Activated CD4-positive, alpha-beta memory T cell treated with anti-CD3 and anti-CD28 coated beads, Interleukin-2, amount 10 ng/mL, durations not matched to agents 7 days and 5 days (primary cell): ENCODE measurements at places on chromosomes 4 and X. TPM values are rescaled to one million over a fixed set of nuclear protein-coding genes. Genes with fewer than 3 reads are reported as not detected.

DNA sequence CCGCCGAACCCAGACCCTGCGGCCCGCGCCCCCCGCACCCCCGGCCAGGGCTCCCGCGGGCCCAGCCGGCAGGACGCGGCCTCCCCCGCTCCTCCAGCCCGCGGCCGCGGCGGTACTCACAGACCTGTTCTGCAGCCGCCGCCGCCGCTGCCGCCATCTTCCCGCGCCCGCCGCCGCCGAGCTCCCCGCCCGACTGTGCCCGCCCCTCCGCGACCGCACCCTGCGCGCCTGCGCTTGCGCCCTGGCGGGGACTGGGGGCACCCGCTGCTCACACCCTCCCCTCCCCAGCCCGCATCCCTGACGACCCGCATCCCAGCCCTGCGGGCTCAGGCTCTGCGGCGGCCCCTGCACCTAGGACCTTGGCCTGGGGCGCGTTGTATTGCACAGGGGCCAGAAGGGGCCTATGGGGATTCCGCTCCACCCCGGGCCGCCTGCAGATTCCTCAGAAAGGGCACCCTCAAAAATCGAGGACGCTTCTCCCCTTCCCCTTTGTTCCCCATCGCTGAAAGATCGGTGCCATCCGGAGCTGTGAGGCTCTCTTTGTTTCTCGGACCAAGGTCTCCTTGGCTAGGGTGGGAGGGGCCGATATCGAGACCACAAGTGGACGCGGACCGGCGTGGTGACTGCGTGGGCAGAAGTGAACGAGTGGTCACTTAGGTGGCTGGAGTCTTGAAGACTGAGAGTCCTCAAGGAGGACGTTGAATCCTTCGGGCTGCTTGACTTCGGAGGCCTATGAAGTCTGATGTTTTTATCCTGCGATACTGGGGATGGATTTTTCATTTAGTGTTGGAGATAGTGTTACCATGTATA lies at the start of gene SGCB:
TSS of gene SGCB (minus strand) at position 197 of the 810 bp plus-strand sequence. CDS start at position 157, 40 bp downstream.
- peak; percentile 77 for DNase-seq

Gene TEX13C
- total RNA-seq: not detected

Gene CLGN
- total RNA-seq: 0.25 TPM

DNA sequence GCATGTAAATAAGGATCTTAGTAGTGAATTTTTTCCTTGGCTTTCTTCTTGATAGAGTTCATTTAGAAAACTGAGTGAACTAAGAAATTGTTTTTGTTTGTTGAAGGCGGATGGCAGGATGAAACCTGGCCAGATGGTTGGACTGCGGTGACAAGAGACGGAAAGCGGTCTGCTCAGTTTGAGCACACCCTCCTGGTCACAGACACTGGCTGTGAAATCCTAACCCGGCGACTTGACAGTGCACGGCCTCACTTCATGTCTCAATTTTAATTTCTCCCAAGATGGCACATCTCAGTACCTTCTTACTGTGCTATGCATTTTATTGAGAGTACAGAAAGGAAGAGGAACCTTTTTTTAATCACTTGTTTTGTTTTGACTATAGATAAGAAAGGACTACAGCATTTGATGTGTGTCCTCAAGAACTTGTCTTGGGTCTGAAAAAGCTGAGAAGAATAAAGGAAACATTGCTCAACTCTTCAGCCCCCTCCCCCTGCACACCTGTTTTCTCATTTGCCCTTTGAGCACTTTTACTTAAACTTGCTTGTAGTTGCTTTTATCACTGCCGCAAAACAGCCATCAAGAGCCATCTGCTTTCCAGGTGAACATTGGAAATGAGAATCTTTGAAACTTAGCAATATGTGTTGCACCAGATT lies 27.4 kb downstream of the ADH5 start:
- no peak for DNase-seq

DNA sequence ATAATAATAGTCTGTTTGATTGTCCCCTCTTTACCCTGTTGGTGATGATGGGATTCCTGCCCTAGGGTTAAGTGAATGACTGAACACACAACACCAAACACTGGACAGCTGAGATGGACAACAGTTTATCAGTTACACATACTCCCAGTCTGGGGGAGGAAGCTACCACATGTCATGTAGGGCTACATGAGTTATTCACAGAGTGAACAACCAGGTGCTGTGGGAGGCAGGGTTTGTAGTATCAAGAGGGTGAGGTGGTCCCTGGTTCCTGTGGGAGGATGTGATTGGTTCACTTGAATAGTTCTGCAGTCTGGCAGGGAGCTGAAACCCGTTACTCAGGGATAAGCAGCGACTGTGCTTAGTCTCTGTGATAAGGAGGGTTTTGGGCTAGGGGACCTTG lies 88.8 kb upstream of the AP1S2 start:
- DNase-seq: no peak

Gene KLHL34
- total RNA-seq: 0.58 TPM

- no peak for DNase-seq
These were observed 37.4 kb downstream of the FAM241A start for GRCh38 chr4:112182604-112183003.

DNA sequence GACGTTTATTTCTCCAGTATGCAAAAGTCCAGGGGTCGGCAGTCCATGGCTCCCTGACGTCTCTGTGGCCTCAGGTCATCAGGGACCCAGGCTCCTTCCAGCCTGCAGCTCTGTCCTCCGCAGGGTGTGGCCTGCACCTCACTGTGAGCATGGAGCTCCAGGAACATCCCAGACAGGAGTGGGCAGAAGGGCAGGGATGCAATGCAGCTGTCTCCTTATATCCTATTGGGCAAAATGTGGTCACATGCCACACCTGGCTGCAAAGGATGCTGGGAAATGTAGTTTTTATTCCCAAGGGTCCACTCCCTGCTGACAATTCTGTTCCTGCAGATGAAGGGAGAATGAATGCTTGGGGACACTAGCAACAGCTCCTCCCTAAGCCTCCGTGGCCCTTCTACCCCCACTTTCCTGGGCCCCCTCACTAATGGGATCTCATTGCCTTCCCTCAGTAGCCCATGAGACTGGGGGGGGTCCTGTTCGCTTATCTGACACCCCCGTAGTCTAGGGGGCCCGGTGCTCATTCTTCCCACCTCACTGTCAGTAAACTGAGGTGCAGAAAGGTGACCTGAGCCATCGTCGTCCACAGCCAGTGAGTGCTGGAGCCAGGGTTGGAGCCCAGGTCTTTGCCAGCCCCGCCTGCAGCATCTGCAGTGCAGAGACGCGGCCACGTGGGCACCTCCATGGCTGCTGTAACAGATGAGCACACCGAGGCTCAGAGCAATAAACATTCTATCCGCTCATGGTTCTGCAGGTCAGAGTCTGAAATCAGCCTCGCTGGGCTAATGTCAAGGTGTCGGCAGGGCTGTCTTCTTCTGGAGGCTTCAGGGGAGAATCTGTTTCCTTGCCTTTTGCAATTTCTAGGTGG lies 5.9 kb upstream of the GRPEL1 start:
- DNase-seq: peak; percentile 35

Gene ATP2B3
- total RNA-seq: not detected

DNA sequence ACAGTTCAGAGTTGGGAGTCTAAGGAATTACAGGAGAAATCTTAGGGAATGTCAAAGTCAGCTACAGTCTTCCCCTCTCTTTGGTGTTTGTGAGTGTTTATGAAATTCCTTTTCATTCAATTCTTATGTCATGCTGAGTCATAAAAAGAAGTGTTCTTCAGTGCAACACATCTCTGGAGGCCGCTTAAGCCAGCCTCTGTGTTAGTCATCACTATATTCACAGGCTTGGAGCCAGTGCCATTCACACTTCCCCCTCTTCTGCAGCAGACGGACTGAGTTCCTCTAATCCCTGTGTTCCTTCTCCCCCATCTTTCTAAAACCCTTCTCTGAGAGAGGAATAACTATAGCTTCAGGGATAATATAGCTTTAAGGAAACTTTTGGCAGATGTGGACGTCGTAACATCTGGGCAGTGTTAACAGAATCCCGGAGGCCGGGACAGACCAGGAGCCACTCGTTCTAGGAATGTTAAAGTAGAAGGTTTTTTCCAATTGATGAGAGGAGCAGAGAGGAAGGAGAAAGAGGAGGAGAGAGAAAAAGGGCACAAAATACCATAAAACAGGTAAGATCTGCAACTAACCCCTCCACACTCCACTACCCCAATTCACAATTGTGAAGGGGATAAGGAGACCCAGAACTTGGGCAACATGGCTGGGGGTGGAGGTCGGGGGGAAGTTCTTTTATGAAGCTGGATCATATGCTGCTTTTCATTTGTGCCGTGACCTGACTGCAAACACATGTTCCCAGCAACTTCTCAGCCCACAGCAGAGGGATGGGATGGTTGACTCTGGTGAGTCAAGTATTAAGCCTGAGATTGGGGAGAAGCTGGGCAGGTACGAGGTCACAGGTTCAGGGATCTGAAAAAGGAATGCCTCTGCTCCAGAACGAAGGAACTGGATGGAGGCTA lies at the start of gene SRPX2:
TSS of gene SRPX2 (plus strand) at position 244 of the 905 bp plus-strand sequence. CDS start 2,124 bp downstream, outside the sequence.
- no peak for DNase-seq

GRCh38 chrX:102672856-102673255 lies 21.6 kb downstream of the GPRASP1 start:
- DNase-seq: no peak

DNA sequence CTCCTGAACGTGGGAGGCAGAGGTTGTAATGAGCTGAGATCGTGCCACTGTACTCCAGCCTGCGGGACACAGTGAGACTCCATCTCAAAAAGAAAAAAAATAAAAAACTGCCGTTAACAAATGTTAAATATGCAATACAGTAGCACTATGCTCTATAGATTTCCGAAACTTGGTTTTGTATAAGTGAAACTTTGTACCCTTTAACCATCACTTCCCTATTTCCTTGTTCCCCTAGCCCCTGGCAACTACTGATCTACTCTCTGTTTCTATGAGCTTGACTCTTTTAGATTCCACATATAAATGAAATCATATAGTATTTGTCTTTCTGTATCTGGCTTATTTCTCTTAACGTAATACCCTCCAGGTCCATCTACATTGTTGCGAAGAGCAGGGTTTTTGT lies 74.1 kb downstream of the TAB3 start:
- no peak for DNase-seq

- no peak for DNase-seq
These were observed 17.2 kb upstream of the BCLAF3 start for GRCh38 chrX:20007962-20008622.

- DNase-seq: no peak
These were observed 64.9 kb downstream of the POLR2B start for GRCh38 chr4:57043347-57044251.

- DNase-seq: no peak
These were observed 45.5 kb upstream of the PROM1 start for GRCh38 chr4:16129336-16129735.

- no peak for DNase-seq
These were observed 66.7 kb upstream of the VCX2 start for GRCh38 chrX:8237718-8238117.

- DNase-seq: no peak
These were observed 1592.9 kb upstream of the TENM3 start for GRCh38 chr4:180650273-180650672.

DNA sequence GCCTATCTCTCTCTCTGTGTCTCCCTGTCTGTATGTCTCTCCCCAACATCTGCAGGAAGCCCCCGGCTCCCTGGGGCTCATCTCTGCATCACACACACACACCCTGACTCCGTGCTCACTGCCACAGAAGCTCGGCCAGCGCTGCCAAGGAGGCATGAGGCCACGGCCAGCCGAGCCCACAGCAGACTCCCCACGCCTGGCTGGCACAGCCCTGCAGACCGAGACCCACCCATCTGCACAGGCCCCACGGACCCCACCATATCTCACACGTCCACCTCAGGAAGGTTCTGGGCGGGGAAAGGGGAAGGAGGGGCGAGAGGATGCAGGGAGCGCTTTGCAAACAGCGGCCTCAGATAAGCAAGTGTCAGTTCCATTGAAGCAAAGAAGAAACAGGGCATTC lies 28.5 kb upstream of the SLC25A6 start:
- no peak for DNase-seq

- no peak for DNase-seq
These were observed 276.0 kb downstream of the C4orf33 start for GRCh38 chr4:129371926-129372325.

Gene SRPX
- total RNA-seq: 0.25 TPM

Gene GPRASP3
- total RNA-seq: 1.6 TPM

GRCh38 chrX:65528705-65529340 lies 5.8 kb downstream of the LAS1L start:
- DNase-seq: peak; percentile 48

Gene CXorf65
- total RNA-seq: 26.4 TPM

Gene C4orf51
- not detected for total RNA-seq

DNA sequence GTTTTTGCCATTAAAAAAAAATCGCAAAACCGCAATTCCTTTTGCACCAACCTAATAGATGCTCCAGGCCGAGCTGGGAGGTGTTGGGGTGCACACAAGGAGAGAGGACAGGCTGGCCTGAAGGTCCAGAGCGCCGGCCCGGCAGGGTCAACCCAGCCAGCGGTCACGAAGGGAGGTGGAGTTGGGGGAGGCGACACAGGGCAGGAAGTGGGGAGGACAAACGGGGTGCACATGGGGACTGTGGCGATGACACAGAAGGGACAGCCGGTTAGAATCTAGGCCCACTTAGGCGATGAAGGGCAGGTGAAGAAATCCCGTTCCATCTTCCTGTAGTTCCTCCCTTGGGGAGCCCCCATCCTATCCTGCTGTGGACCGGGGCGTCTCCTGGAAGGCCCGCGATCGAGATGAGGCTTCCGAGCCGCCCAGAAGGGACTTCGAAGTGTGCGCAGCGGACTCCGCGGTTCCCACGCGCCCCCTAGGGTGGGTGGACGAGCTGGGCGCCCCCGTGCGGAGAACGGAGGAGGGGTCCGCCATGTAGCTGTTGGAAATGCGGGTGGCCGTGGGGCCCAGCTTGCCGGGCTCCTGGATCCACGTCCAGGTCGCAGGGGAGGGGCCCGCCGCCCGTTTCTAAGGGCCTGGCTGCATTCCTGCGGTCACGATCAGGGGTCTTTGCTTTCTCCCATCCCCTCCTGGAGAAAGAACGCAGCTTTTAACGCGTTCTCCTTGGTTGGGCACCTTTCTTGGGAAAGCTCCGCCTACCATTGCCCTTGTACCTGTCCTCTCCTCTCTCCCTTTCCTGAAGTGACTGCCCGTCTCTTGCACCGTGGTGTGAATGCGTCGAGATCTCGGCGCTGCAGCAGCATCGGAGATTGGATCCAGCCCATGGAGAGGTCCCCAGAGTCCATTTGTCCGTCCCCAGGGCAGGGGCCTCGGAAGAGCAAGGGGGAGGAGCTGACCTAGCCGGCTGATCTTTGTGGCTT lies 17.0 kb upstream of the HPF1 start:
- DNase-seq: no peak

DNA sequence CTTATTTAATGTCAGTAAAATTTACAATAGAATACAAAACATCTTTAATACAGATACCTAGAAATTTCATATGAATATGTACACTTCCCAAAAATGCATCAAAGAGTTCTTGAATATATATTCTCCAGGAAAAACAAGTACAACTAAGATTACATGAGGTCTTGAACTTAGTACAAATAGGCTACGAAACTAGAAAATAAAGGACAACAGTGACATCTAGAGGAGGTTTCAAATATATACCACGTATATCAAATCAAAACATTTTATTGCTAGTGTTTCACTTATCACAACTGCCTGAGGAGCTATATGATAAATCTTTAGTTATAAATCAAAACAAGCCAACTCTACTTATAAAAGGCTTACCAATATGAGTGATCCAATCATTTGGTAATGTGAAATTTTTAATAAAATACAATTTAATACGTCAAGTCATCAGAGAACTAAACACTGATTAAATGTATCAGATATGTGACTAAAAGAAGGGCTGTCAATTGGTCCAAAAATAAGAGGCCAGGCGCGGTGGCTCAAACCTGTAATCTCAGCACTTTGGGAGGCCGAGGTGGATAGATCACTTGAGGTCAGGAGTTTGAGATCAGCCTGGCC lies 36.6 kb downstream of the ANAPC10 start:
- no peak for DNase-seq

GRCh38 chrX:69430785-69431184 lies 73.3 kb upstream of the NALF2 start:
- DNase-seq: no peak

- peak; percentile 47 for DNase-seq
These were observed 602.8 kb upstream of the DIPK2B start for GRCh38 chrX:45803383-45803921.
